ENCODE measurements at places on chromosomes 16 and 17.

GRCh38 chr17:51407576-51407975 lies 147.2 kb downstream of the UTP18 start:
- no peak for DNase-seq

- DNase-seq, result no peak
Measured at GRCh38 chr16:85413691-85414663, 199.1 kb upstream of the GSE1 start.

DNA sequence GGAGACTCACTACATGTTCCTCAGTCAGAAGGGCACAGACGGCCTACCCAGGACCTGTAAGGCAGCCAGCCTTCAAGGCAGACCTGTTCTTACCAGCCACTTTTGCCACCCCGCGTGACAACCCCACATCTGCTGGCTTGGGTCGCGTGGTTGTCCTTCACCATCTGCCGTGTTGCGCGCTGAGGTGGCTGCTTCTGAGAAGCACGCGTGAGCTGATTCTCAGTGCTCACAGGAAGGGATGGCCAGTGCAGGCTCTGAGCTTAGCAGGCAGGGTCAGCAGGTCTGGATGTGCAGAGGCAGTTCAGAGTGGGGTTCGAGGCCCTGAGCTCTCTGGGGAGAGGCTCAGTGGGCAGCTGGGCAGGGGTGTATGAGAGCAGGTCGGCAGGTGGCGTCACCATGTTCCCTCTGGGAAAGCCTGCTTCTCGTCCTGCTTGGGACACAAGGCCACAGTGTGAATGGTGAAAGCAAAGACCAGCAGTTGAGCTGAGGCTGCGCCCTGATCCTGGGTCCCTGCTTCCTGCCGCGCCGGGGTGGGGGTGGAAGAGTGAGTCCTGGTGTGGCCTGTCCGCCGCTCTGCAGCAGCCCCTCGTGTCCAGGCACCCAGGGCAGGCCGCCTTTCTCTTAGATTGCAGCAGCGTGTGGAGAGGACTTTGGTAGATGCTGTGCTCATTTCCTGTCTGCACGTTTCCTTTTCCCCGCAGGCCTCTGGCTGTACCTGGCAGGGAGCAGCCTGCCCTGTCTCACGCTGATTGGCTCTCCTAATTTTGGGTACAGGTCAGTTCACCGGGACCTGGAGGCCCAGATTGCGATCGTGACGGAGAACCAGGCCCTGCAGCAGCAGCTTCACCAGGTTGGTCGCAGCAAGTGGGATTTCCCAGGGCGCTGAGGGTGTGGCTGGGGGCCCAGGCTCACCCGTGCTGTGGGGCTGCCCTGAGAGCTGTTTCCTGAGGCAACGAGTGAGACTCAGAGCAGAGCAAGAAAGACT lies 36.0 kb downstream of the PGS1 start:
- DNase-seq, result no peak

- peak; percentile 65 for DNase-seq
Measured at GRCh38 chr17:35297666-35298065, 54.8 kb downstream of the SLFN5 start.

DNA sequence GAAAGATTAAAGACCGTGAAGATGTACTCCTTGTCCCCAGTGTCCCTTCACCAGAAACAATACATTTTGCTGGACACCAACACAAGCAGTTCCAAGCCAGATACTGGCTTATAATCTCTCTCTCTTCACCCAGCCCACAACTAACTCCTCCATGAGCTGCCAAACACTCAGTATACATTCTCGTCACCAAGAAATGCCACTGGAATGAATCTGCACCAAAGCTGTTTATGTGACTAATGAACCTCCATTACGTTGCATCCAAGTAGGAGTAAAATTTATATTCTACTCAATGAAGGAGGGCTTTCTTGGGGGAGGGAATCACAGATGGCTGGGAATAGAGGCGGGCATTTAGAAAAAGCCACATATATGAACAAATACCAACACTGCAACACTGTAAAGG lies 20.9 kb upstream of the SOX9 start:
- no peak for DNase-seq

DNA sequence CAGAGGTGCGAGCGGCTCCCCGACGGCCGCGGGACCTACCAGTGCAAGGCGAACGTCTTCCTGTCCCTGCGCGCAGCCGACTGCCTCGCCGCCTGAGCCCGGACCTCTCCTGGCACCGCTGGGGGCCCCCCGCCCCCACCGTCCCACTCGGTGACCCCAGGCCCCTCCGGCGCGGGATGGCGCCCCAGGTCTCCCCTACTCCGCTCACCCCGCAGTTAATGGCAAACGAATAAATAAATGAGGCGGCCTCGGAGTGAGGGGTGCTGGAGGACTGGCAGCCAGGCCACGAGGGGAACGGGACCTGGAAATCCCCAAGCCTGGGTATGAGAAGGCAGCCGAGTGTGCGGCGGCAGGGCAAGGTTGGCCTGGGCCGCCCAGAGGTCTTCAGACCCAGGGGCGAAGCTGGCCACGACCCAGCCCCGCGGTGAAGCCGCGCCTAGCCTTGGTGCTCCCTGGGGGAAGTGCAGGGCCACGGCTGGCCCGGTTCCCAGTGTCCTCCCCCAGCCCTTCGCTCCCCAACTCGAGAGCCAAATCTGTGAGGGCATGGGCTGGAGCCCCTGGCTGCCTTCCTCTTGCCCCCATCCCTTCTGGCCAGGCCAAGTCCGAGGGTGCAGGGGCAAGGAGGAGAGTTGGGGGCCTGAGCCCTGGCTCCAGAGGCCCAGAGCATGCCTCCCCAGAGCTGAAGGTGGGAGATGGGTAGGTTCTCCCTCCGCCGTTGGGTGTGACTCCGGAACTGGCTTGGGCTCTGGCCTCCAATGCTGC lies 796 bp downstream of the NPB start:
- no peak for DNase-seq

- DNase-seq, result peak; percentile 11
Measured at GRCh38 chr16:50246299-50247122, 19.8 kb upstream of the ADCY7 start.

DNA sequence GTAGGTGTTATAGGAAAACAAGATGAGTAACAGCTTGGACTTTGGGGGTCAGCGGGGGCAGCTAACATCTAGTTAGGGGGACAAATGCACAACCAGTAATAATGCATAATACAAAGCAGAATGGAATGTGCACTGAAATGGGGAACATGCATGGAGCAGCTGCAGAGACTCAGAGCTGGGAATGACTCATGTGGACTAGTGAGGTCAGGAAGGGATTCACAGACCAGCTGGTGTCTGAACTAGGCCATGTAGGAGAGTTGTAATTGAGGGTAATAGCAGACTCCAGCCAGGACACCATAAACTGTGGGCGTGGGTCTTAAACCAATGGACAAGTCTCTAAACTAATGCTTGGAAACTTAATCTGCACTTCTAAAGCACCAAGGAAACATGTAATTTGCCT lies 176.8 kb upstream of the ASIC2 start:
- DNase-seq, result peak; percentile 80

DNA sequence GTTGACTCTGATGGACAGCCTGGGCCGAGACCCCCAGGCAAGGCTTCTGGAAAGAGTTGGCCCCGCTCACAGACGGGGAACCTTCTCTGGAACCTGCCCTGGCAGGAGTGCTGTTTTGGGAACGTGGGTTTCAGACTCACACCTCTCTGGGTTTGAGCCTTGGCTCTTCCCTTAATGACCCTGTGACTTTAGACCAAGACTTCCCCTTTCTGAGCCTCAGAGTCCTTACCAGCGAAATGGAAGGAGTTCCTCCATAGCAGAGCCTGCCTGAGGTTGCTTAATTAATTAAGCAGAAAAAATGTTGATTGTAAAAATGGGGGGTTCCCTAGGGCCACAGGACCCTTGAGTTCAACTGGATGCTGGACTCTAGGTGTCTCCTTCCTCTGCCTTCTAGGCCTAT lies 408.2 kb downstream of the SEC14L1 start:
- DNase-seq, result no peak

DNA sequence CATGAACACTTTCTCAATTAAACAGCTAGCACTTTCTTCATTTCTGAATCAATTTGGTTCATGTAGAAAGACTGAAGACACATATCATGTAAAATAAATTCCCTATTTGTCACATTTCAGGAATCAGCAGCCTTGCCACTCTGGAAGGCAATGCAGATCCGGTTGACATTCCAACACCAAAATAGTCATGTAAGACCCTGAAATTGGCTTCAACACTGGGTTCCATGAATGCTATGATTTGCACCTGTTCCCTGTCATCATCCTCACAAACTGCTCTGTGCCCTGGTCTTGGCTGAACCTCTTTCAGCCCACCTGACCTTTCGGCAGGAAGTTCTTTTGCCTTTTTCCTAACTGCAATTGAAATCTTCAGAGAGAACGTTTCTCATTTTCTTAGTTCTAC lies 156.9 kb downstream of the CDH8 start:
- DNase-seq, result no peak
